Kidney epithelial cell (primary cell): ENCODE measurements at places on chromosomes 4 and X. TPM values are rescaled to one million over a fixed set of nuclear protein-coding genes. Genes with fewer than 3 reads are reported as not detected.

GRCh38 chrX:567891-568290 lies 62.7 kb upstream of the SHOX start:
- no peak for DNase-seq

GRCh38 chr4:48180234-48180633 lies 46.2 kb upstream of the TXK start:
- DNase-seq: no peak

Gene ATXN3L
- total RNA-seq: not detected in 2 replicates

Gene PDE5A
- 2.2 and 7.6 TPM in 2 replicates for total RNA-seq

DNA sequence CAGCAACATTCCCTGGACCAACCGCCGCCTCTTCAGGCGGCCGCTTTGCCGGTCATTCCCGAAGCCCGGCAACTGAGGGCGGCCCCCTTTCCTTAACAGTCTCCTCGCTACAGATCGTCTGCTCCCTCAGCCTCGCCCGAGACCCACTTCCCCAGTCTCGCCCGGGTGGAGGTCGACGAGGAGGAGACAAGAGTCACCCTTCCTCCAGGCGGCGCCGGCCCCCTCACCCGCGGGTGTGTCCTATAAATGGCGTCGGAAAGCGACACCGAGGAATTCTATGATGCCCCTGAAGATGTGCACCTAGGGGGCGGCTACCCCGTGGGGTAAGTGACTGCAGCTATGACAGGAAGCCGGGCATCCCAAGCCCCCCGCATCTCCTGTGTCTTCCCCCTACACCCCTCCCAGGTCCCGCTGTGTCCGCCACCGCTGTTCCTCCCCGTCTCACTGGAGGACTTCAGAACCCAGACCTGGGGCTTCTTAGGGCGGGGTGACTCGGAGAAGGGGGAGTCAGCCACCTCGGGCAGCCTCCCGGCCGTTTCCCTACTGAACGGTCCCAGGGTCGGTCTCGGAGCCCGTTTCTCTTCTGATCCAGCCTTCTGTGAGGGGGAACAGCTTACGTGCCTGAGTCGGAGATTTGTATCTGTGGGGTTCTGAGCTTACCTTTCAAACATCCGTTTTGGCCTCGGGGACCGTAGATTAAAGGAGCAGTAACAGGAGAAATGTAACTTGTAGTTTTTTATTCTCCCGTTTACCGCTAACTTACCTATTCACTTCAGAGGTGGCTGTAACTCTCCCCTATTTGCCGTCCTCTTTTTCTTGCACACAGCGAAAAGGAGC lies 570 bp downstream of the WDR44 start:
- DNase-seq: no peak

Gene LUZP4
- total RNA-seq: not detected in 2 replicates

GRCh38 chr4:65538571-65538970 lies 131.7 kb downstream of the EPHA5 start:
- DNase-seq: no peak

DNA sequence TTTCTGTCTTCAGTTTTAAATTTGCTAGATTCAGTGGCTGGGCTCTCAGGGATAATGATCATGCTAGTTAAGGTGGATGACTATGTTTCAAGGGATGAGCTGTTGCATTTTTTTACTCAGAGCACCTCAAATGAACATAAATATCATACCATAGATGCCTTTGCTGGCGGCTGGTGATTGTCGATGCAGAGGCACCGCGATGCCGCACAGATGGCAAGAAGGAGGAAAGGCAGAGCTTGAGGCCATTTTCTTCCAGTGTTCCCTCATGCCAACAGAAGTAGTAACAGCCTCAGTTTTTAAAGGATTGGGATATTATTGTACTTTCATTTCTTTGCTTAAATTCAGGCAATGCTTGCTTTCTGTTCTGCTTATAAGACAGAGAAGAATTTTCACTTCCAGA lies 654.7 kb upstream of the IGFBP7 start:
- DNase-seq: no peak
